Caki2 (cell line): ENCODE measurements at places on chromosomes 5 and 9. TPM values are rescaled to one million over a fixed set of nuclear protein-coding genes. Genes with fewer than 3 reads are reported as not detected.

GRCh38 chr9:37550781-37551180 lies 25.4 kb downstream of the FBXO10 start:
- no peak for DNase-seq

Gene FOXE1
- total RNA-seq = not detected in 2 replicates

GRCh38 chr9:21324047-21324446 lies 11.2 kb downstream of the KLHL9 start:
- DNase-seq = no peak

- no peak for DNase-seq
Observed at GRCh38 chr5:150163547-150164059, 3.0 kb upstream of the CDX1 start.

Gene RORB
- total RNA-seq = under 0.01 TPM in 1 of 2 replicates, not detected in the other

DNA sequence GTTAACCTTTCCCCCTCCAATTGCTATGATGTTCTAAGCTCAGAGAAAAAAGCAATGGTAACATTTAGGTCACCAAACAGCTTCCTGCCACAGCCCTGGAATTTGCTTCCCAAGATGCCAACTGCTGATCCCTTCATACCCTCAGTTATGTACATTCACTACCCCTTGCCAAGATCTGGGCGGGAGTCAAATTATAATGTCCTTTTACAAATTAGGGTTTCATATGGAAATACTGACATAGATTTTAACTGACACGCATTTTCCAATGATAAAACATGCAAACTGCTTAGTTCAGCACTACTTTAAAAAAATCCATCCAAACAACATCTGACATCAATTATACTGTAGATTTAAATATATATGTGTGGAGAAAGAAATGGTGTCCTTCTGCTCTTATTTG lies 5.0 kb downstream of the LOX start:
- no peak for DNase-seq

Gene MRPS27
- 68.3 and 76.8 TPM in 2 replicates for total RNA-seq

GRCh38 chr5:137164961-137165360 lies 334.2 kb downstream of the SPOCK1 start:
- no peak for DNase-seq

- DNase-seq = no peak
Observed at GRCh38 chr5:115702025-115702424, 76.2 kb upstream of the TMED7 start.

DNA sequence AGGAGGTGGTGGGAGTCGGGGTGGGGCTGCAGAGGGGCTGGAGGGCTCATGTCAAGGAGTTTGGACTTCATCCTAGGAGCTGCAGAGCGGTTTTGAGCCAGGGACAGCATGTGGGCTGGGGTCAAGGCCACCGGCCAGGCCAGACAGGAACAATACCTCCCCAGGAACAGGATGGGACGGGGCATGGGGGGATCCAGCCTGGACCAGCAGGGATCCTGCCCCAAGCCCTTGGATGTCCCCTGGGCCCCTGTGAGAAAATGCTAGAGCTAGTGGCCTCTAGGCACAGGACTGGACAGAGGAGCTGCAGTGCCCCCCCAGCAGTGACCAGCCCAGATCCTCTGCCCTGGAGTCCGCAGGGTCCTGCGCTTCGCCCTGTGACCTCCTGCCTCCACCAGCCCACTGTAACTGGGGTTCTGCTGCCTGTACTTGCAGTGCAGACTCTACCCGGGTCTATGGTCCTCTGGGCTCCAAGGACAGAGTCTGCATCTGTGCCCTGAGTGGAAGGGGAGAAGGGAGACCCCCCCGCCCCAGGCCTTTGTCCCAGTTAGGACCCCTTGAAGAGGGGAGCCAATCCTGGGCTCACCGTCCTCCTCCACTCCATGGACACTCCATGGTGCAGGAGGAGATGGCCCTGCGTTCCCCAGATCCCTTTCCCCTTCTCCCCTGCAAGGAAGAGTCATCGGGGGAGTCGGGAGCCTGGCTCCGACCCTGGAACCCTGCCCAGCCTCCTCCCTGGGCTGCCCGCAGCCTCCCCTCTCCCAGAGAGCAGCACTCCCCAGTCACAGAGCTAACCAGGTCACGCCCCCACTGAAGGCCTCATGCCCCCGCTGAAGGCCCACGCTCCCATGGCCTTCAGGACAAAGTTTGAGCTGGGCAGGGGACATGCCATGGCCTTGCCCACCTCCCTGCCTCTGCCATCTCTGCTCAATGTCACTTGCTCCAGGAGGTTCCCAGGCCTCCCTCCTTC lies 3.0 kb upstream of the MXD3 start:
- no peak for DNase-seq

Gene NUTM2G
- total RNA-seq = not detected in 2 replicates

Gene SLC34A1
- 0.64 and 1.5 TPM in 2 replicates for total RNA-seq

GRCh38 chr9:69815313-69815712 lies 5.3 kb upstream of the CFAP95 start:
- no peak for DNase-seq

GRCh38 chr9:21889673-21890072 lies 87.2 kb downstream of the MTAP start:
- DNase-seq = no peak

DNA sequence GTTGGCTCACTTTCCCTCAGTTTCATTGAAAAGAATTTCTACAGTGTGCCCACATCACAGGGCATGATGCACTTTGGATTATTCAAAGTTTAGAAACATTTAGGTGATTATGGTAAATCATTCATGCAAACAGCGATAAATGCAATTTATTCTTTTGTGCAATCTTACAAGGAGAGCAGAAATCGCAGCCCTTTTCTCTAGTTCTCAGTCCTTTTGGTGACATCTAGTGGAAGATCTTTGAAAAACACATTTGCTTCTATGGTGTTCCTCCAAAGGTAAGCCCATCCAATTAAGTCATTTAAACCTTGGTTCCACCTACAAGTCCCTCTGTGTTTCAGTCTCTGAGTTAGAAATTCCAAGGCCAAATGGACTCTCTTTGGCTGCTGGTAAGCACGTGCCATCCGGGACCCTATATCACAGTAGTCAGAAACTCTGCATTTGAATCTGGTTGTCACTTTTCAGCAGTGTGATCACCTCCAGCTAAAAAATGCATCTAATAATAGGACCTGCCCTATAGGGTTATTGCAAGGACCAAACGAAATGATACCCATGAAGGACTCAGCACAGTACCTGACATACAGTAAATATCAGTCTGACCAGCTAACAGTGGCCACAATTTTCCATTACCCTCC lies 66.4 kb downstream of the MACROH2A1 start:
- DNase-seq = peak; percentile 31

- no peak for DNase-seq
Observed at GRCh38 chr5:581266-581665, 30.9 kb upstream of the CEP72 start.

Gene STPG3
- not detected in 2 replicates for total RNA-seq

Gene HARS1
- total RNA-seq = 50.1 and 61.3 TPM in 2 replicates

Gene DIPK1B
- 12.5 and 19.5 TPM in 2 replicates for total RNA-seq

DNA sequence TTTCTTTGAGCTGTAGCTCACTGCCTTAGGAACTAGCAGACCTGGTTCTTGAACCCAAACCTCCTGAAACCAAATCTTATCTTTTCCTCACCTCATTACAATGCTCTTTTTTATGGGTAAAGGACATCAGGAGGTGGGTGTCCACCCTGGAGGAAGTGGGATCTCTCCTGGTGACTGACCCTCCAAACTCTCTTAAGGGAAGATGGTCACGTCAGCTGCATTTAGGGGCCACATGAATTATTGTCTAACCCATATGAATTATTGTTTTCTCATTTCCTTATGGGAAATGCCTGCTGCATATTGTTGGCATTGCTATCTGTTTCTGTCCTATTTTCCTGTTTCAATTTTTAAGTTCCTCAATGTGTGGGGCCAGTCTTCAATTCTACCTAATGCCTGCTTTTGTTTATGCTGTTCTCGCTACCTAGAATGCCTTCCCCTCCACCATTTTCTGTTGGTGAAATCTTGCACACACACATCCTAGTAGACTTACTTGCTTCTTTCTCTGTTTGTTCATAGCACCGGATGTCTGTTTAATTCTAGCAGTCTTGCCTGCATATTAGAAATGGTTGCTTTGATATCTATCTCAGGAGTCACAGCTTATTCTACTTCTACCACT lies 22.0 kb upstream of the SPINK1 start:
- no peak for DNase-seq

- no peak for DNase-seq
Observed at GRCh38 chr9:112140936-112141335, 34.2 kb downstream of the SUSD1 start.

Gene PTGS1
- 2.6 and 7.6 TPM in 2 replicates for total RNA-seq

DNA sequence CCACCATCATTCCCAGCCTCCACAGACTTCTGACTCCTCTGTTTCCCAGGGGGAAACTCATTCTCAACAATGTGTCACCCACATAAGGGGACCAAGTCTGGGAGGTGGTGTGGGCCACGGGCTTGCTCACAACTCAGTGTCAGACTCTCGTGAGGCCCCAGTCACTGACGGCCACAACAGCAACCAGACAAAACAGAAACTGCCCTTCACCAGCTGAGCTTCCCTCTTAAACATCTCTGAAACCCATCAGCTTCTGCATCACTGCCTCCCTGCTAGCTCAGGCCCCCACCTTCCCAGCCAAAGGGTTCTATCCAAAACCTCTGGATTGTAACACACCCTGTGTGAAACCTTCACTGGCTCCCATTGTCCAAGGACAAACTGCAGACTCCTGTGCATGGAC lies 273.4 kb downstream of the CDK5RAP2 start:
- DNase-seq = no peak
